A549 treated with GW870086 at 1 μM for 4 hours (cell line): ENCODE measurements at places on chromosomes 6 and 20. TPM values are rescaled to one million over a fixed set of nuclear protein-coding genes. Genes with fewer than 3 reads are reported as not detected.

LST1 gene
- total RNA-seq, result 0.30 to 0.66 TPM in 2 of 5 replicates, not detected in the others

DUSP15 gene
- total RNA-seq, result 0.66 to 1.6 TPM (median 1.0 TPM) in 5 replicates

TMEM63B gene
- 12.9 to 16.4 TPM (median 15.4 TPM) in 5 replicates for total RNA-seq

DEF6 gene
- total RNA-seq, result 0.06 TPM in 1 of 5 replicates, not detected in the others

IRAK1BP1 gene
- 0.58 to 1.1 TPM (median 0.73 TPM) in 5 replicates for total RNA-seq

CLPSL2 gene
- 0.79 to 2.0 TPM (median 1.3 TPM) in 4 of 5 replicates, not detected in the other for total RNA-seq

FERMT1 gene
- 13.4 to 16.1 TPM (median 15.4 TPM) in 5 replicates for total RNA-seq

RSPH9 gene
- 0.08 to 0.29 TPM (median 0.24 TPM) in 5 replicates for total RNA-seq

HCK gene
- 0.06 to 0.18 TPM (median 0.14 TPM) in 5 replicates for total RNA-seq

SFTA2 gene
- total RNA-seq, result not detected in 5 replicates

FAM209A gene
- total RNA-seq, result 0.22 to 0.39 TPM (median 0.34 TPM) in 4 of 5 replicates, not detected in the other

ADGRF5 gene
- total RNA-seq, result 0.17 TPM in 1 of 5 replicates, not detected in the others

ISM1 gene
- 0.14 to 0.27 TPM (median 0.24 TPM) in 5 replicates for total RNA-seq

ERGIC3 gene
- 217 to 241 TPM (median 235 TPM) in 5 replicates for total RNA-seq

SLC17A1 gene
- total RNA-seq, result 0.12 TPM in 1 of 5 replicates, not detected in the others

TMEM74B gene
- 1.9 to 3.7 TPM (median 3.3 TPM) in 5 replicates for total RNA-seq

RPS10 gene
- 2,020 to 2,216 TPM (median 2,116 TPM) in 5 replicates for total RNA-seq

VGLL2 gene
- total RNA-seq, result not detected in 5 replicates

RBM24 gene
- total RNA-seq, result 6.5 to 9.3 TPM (median 7.9 TPM) in 5 replicates

FAM217A gene
- total RNA-seq, result not detected in 5 replicates

L3MBTL1 gene
- total RNA-seq, result 0.89 to 1.1 TPM (median 1.1 TPM) in 5 replicates

BNIP5 gene
- 0.06 TPM in 1 of 5 replicates, not detected in the others for total RNA-seq

EPHA7 gene
- total RNA-seq, result 0.05 to 0.18 TPM (median 0.09 TPM) in 5 replicates

NKX2-2 gene
- total RNA-seq, result not detected in 5 replicates

NFATC2 gene
- total RNA-seq, result 7.0 to 9.5 TPM (median 8.5 TPM) in 5 replicates

GATA5 gene
- total RNA-seq, result 0.37 to 0.88 TPM (median 0.64 TPM) in 5 replicates

CLPSL1 gene
- not detected in 5 replicates for total RNA-seq

DAAM2 gene
- 0.06 to 0.08 TPM (median 0.07 TPM) in 3 of 5 replicates, not detected in the others for total RNA-seq

KCNK17 gene
- not detected in 5 replicates for total RNA-seq

HNF4A gene
- total RNA-seq, result 15.4 to 21.7 TPM (median 19.8 TPM) in 5 replicates

RBPJL gene
- not detected in 5 replicates for total RNA-seq

FOXC1 gene
- total RNA-seq, result 4.6 to 7.4 TPM (median 6.6 TPM) in 5 replicates

TEAD3 gene
- 5.0 to 7.6 TPM (median 6.7 TPM) in 5 replicates for total RNA-seq

BPIFB4 gene
- total RNA-seq, result not detected in 5 replicates

MCHR2 gene
- total RNA-seq, result not detected in 5 replicates

SASH1 gene
- 2.2 to 3.3 TPM (median 2.8 TPM) in 5 replicates for total RNA-seq

TGM2 gene
- 316 to 478 TPM (median 426 TPM) in 5 replicates for total RNA-seq

CCDC167 gene
- total RNA-seq, result 40.9 to 52.5 TPM (median 46.0 TPM) in 5 replicates

C6orf132 gene
- 2.6 to 3.5 TPM (median 2.6 TPM) in 5 replicates for total RNA-seq

ZSCAN16 gene
- 4.0 to 5.8 TPM (median 4.5 TPM) in 5 replicates for total RNA-seq

KCNK5 gene
- 1.1 to 1.6 TPM (median 1.3 TPM) in 5 replicates for total RNA-seq

CCDC170 gene
- total RNA-seq, result 0.07 to 0.17 TPM (median 0.13 TPM) in 4 of 5 replicates, not detected in the other

VIP gene
- not detected in 5 replicates for total RNA-seq

WFDC10B gene
- total RNA-seq, result not detected in 5 replicates

SLC35A1 gene
- 6.5 to 10.4 TPM (median 9.3 TPM) in 5 replicates for total RNA-seq

PEX7 gene
- 4.7 to 6.1 TPM (median 5.1 TPM) in 5 replicates for total RNA-seq

CCR6 gene
- total RNA-seq, result 0.16 TPM in 1 of 5 replicates, not detected in the others

ID1 gene
- 385 to 513 TPM (median 425 TPM) in 5 replicates for total RNA-seq

TXLNB gene
- not detected in 5 replicates for total RNA-seq

EYA4 gene
- total RNA-seq, result 7.8 to 11.4 TPM (median 10.0 TPM) in 5 replicates

SLC22A3 gene
- 40.2 to 51.2 TPM (median 47.9 TPM) in 5 replicates for total RNA-seq

FITM2 gene
- 7.2 to 9.3 TPM (median 8.7 TPM) in 5 replicates for total RNA-seq

UBD gene
- total RNA-seq, result 0.44 to 0.95 TPM (median 0.61 TPM) in 5 replicates

TCP11 gene
- total RNA-seq, result not detected in 5 replicates
